ENCODE measurements at places on chromosomes 7 and 10.

DNA sequence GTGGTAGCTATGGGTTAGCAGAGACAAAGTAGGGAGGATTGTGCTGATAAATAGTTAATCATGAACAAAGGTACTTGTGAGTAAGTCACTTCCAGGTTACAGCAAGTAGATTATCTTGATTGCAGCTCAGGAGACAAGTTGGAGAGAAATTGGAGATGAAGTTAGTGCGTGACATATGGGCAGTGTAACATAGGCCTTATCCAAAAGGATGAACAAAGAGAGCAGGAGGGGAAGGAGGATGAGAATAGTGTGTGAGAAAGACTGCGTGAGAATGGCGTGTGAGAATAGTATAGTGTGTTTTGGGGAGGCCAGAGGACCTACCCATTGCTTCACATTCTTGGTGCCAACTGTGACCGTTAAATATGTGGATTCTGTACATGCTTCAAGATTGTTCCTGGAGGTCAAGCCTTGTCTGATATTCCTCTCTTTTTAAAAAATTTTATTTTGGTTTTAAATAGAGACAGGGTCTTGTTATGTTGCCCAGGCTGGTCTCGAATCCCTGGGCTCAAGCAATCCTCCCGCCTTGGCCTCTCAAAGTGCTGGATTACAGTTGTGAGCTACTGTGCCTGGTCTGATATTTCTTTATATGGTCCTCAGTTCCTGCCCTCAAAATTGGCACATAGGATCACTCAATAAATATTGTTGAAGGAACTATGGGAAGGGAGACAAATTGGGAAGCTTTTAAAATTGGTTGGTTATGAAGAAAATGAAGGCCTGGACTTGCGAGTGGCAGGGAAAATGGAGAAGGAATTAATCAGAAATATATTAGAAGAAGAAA lies 3.2 kb downstream of the VCL start:
- DNase-seq, result no peak

DNA sequence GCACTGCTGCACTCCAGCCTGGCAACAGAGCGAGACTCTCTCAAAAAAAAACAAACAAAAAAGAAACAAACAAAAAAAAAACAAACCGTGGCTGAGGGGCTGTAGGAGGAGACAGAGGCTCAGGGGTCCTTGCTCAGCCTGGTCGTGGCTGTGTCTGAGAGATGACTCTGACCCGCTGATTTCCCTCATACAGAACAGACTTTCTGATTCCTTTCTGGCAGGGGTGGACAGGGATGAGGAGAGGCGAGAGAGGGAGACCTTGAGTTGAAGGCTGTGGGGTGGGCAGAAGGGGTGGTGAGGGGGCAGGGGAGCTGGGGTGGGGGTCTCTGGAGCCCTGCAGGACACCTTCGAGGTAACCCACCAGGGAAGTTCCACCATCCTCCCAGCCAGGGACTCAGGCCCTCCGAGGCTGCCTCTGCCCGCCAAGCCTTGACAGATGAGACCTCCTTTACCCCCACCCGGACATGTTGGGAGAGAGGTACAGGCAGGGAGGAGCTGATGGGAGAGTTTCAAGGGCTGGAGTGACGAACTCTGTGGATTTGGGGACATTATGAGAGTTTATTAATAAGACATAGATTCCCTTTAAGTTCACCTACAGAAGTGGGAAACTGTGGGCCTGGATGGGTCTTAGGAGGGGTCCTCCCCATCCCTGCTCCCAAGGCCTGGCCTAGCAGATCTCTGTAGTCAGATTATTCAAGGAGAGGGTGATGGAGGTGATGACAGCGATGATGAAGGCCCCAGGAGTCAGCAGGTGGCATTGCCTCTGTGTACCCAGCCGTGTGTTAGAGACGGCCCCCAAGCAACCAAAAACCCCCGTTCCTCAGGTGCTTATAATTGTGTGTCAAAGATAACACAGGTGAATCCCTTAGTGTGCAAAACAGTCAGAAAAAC lies 2.0 kb downstream of the MUC12 start:
- DNase-seq, result no peak

DNA sequence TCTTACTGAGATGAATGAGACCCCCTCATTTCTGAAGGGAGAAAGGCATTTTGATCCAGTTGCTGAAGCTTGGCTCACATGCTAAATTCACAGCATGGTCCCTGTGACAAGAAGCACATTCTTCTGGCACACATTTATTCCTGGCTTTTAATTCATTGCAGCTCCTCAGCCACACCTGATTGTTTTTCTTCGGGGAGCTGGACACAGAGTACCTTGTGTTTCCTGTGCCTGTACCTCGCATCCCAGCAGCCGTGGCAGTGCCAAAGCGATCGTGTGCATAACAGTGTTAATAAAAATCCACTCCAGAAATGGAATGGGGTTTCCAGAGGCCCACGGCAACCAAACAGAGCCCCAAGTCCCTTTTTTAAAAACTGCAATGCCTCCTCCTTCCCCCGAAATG lies 615.3 kb upstream of the MGMT start:
- DNase-seq, result no peak

DNA sequence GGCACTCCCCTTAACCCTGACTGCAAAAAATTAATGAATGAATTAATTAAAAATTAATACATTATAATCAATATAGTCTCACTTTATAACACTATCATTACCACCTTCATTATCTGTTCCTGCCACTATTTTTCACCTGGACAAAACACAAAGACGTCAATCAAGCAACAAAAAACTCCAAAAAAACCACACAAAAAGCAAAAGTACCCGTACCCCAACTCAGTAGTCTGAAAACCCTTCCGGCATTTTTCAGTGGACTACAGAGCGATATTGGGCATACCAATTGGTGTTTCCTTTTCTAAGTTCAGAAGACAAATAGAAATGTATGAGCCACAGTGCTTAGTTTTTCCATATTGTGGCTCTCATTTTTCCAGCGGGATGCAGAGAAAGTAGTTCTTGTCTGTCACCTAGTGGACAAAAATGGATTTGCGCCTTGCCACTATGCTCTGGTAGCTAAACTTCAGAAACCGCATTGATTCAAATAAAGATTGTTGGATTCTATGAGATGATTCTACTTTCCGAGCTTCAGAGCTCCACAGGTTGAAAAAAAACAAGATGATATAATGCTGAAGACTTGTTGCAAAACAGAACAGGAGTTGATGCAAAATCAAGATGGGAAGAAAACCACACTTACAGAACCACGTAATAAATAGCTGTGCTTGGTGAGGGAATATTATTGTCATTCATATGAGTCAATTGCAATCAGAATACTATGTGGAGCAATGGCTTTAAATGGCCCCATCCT lies 50.6 kb upstream of the ITGB1 start:
- peak; percentile 54 for DNase-seq

GRCh38 chr7:35848725-35849124 lies 47.9 kb downstream of the SEPTIN7 start:
- DNase-seq, result no peak

DNA sequence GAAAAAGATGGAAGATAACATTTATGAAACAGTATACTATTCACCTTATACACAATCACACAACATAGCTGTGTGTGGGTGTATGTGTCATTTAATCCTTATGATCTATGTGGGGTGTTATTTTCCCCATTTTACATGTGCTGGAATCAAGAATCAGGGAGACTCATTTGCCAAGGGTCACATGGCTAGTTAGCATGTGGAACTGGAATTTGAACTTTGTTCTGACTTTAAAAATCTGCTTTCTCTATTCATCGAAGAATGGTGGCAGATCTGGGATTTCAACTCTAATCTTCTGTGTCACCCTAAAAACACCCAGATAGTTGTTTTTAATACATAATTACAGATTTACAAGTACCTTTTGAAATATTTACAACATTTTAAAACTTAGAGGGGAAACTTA lies 65.2 kb downstream of the ADAM22 start:
- no peak for DNase-seq

GRCh38 chr7:95427914-95428516 lies 6.8 kb downstream of the PON2 start:
- no peak for DNase-seq

DNA sequence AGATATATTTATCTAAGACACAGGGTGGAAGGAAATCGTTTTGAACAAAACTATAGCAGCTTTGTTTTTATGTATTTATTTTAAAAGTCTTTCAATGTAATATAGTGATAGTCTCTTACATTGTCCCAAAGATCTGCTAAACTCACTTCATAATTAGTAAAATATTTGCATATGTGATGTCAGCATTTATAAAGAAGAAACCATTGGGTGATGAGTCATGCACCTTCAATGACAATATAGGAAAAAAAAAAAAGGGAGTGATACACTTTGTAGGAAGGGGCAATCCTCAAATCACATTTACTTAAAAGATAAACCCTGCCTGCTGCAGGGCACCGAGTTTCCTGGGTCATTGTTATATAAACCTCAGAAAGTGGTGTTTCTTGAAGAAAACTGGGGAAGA lies 112.4 kb upstream of the SEMA3C start:
- no peak for DNase-seq

DNA sequence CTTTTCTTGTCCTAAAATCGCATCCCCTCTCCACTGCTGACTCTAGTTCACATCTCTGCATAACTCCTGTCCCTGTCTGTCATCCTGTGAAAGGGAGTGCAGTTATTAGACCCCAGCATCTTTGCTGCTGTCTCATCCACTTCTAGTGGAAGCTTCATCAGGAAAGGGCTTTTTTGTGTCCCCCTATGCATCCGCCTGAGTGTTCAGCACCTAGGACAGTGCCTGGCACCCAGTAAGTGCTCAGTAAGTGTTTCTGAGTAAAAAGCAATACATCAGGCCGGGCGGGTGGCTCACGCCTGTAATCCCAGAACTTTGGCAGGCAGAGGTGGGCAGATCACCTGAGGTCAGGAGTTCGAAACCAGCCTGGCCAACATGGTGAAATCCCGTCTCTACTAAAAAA lies 211.8 kb upstream of the FOXK1 start:
- no peak for DNase-seq

DNA sequence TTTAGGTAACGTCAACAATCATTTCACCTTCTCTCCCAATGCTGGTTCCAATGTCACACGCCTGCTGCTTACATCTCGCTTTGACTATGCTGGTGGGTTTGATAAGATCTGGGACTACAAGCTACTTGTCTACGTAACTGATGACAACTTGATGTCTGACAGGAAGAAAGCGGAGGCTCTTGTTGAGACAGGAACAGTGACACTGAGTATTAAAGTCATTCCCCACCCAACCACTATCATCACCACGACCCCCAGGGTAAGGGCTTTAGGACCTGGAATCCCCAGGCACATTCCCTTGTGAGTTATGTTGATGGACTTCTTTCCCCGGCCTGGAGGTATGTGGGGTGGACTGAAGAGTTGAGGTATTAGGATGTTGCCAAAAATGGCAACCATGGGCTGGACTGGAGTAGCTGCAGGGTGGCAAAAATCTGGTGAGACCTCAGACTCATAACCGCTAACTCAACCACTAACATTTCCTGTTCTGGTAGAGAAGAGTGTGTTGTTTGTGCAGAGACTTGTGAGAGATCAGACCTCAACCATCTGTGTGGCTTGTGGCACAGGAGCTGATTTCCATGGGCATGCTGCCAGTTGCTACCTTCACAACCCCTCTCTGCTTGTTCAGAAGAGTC lies 59.2 kb downstream of the CDHR3 start:
- DNase-seq, result no peak

DNA sequence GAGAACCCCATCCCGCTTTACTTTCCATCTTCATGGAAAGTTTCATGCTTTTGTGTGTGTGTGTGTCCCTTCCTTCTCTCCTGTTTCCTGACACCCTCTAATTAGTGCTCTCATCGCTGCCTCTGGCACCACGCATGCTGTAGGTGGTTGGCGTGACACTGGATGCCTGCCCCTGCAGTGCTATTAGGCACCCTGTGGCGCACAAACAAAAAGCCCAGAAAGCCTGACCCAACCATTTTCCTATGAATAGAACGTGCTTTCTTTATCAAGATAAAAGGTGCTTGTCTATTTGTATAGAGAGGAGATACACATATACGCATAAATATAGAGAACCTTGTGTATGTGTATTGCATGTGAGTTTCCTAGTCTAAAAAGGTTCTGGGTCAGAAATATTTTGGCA lies 120.8 kb upstream of the CDCA7L start:
- no peak for DNase-seq

DNA sequence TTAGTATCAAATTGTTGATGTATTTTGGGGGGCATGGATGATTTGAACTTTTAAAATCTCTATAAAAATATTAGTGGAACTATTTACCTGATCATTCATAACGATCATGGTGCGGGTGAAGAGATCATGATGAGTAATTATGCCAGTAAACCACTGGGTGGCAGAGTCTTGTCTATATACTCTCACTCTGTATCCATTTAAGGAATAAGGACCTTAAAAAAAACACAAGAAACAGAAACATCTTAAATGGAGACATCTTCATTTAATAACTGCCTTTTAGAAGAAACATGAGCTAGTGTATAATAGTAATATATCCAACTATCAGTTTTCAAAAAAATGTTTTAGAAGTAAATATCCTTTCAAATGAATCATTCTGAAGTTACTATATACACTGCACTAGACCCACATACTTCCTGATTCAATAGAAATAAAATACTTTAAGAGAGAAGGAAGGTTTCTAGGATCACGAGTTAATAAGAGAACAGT lies 84.0 kb downstream of the NRBF2 start:
- peak; percentile 37 for DNase-seq

DNA sequence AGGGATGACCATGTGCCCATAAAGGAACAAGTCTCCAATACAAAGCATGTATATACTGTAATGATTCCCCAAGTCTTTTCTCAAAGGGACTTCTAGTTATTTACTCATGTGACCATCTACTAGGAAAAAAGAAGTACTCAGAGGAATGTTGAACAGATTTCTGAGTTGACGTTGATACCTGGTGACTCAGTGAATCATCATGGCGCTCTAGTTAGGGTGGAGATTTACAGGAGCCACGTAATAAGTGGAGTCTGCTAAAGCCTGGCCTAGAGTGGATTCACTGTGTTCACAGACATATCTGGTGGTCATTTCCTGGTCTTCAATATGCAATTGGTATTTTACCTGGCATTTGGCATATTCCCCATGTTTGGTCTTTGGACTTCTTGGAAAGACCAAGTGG lies 302.2 kb upstream of the CACNA2D1 start:
- DNase-seq, result peak; percentile 15

DNA sequence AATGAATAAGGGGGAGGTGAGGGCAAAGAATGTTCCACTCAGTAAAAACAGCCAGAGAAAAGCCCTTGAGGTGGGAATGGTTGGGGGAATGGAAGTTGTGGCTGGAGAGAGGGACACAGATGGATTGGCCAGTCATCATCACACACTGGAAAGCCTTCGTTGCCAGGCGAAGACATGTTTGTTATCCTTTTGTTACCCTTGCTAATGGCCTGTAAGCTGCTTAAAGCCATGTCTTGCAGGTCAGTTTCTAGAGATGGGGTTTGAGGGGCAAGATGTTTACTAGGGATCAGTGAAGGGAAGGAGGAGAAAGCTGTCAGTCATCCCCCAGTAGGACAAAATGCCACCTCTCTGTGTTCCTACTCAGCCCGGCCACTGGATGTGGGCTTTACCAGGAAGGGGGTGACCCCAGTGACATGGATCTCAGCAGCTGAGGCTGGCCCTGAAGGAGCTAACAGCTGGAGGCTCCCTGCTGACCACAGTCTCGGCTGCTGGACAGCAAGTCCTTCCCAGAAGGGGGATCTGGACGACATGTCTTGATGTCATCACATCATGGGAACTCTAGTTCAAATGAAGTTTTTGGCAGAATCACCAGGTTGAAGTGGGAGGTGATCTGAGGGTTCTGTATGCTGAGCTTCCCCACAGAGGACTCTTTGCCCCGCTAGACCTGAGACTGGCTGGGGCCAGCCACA lies 66.2 kb downstream of the TBXAS1 start:
- DNase-seq, result no peak
